GM12878 (cell line): ENCODE measurements at places on chromosomes 16 and 17. TPM values are rescaled to one million over a fixed set of nuclear protein-coding genes. Genes with fewer than 3 reads are reported as not detected.

The NOG gene
- 0.10 TPM in 1 of 2 replicates, not detected in the other for total RNA-seq

The CIBAR2 gene
- total RNA-seq: not detected in 2 replicates

The CHD9 gene
- total RNA-seq: 41.6 and 50.3 TPM in 2 replicates

The LPO gene
- total RNA-seq: not detected in 2 replicates

The TBC1D3H gene
- total RNA-seq: not detected in 2 replicates

The ZG16 gene
- total RNA-seq: not detected in 2 replicates

The TPSD1 gene
- total RNA-seq: not detected in 2 replicates

The ALDH3A1 gene
- not detected in 2 replicates for total RNA-seq

The GFAP gene
- not detected in 2 replicates for total RNA-seq

The EVI2B gene
- 51.0 and 52.7 TPM in 2 replicates for total RNA-seq

The CHST6 gene
- 1.9 and 2.5 TPM in 2 replicates for total RNA-seq

The FAM117A gene
- 21.2 and 24.8 TPM in 2 replicates for total RNA-seq

- H3K4me1 ChIP-seq: no peaks in the 10 kb centered on the region
- H3K4me3 ChIP-seq: no peak overlapping the region
- H3K27me3 ChIP-seq: no peaks in the 10 kb centered on the region; the same call in 1 of the 2 replicates
- no peaks in the 10 kb centered on the region for H3K36me3 ChIP-seq
- no peak overlapping the region for H3K27ac ChIP-seq
Measured at GRCh38 chr17:57778306-57778705, 33.2 kb upstream of the CCDC182 start.

DNA sequence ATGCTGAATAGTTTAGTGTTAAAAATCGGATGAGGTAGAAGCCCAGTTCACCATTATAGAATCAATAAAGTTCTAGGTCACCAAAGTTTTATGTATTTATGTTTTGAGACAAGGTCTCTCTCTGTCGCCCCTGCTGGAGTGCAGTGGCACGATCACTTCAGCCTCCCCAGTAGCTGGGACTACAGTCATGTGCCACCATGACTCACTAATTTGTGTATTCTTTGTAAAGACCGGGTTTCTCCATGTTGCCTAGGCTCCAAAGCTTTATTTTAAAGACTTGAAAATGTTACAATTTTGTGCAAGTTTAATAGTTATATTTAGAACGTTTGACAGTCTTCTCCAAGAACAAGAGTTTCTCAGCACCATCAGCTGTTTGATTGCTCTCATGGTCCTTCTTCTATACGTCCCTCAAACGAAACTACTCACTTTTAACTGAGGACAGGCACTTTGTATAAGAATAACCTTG lies 32.1 kb downstream of the NDE1 start:
- H3K4me1 ChIP-seq: no peaks in the 10 kb centered on the region
- DNase-seq: no peak
- no peak overlapping the region for H3K27ac ChIP-seq
- no peak overlapping the region for H3K4me3 ChIP-seq
- peaks cover 55% of the 10 kb centered on the region for H3K36me3 ChIP-seq

DNA sequence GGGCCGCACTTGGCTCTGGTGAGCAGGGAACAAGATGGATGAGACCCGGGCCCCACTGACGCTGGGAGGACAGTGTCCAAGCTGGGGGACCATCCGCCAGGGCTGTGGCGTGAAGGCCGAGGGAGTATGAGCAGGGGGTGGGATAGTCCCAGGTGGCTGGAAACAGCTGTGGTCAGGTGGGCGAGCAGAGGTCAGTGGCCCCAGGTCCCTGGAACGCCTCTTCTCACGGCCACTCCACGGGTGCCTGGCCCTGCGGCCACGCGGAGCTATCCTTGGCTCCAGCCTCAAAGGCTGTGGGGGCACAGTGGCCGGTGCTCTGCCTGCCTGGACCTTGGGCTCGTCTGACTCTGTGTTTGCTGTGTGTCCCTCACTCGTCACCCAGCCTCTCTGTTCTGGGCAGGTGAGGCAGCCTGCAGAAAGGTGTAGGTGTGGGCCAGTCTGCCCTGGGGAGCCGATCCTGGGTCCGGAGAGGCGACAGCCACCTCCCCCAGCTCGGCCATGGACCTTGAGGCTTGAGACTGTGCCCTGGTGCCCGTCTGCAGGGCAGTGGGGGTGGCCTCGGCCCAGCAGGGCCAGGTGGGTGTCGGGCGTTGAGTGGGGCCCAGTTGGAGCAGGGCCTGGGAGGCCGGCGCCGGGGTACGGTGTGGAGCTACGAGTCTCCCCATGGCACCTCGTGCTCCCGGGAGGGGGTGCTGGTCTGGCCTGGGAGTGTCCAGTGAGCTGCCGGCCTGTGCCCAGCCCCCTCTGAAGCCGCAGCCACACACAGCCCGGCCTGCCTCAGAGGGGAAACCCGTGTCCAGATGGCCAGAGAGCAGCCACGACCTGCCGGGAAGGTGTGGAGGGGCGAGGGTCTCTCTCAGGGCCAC lies 10.0 kb downstream of the CACNA1H start:
- no peak for DNase-seq
- H3K36me3 ChIP-seq: no peaks in the 10 kb centered on the region
- no peaks in the 10 kb centered on the region for H3K27me3 ChIP-seq
- H3K4me1 ChIP-seq: no peaks in the 10 kb centered on the region

DNA sequence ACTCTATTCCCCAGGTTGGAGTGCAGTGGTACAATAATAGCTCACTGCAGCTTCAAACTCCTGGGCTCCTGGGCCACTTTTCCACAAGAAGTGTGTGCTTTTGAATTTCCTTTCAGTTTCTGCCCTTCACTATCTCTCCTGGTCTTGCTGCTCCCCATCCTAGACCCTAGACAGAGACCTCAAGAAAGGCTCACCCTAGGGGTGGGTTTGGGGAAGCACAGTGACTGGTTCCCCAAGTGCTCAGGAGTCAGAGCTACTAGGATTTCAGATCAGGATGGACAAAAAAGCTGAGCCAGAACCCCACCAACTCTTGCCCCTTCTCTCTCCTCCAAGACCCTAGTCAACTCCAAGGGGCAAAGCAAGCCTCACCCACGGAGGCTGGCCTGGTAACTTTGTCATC lies 1.6 kb upstream of the SEBOX start:
- DNase-seq: no peak
- H3K36me3 ChIP-seq: no peaks in the 10 kb centered on the region
- H3K4me3 ChIP-seq: no peak overlapping the region
- no peaks in the 10 kb centered on the region for H3K27me3 ChIP-seq

GRCh38 chr17:31523862-31524730 lies 132.6 kb downstream of the RAB11FIP4 start:
- peaks cover 10% of the 10 kb centered on the region for H3K36me3 ChIP-seq
- no peak overlapping the region for H3K27ac ChIP-seq
- no peak for DNase-seq
- H3K4me1 ChIP-seq: no peaks in the 10 kb centered on the region; the same call in 1 of the 2 replicates
- H3K27me3 ChIP-seq: no peaks in the 10 kb centered on the region
- no peak overlapping the region for H3K4me3 ChIP-seq

GRCh38 chr16:78929841-78930240 lies 670.7 kb downstream of the MAF start:
- no peak overlapping the region for H3K4me3 ChIP-seq
- no peaks in the 10 kb centered on the region for H3K4me1 ChIP-seq
- H3K36me3 ChIP-seq: no peaks in the 10 kb centered on the region
- no peak for DNase-seq
- H3K27ac ChIP-seq: no peak overlapping the region

DNA sequence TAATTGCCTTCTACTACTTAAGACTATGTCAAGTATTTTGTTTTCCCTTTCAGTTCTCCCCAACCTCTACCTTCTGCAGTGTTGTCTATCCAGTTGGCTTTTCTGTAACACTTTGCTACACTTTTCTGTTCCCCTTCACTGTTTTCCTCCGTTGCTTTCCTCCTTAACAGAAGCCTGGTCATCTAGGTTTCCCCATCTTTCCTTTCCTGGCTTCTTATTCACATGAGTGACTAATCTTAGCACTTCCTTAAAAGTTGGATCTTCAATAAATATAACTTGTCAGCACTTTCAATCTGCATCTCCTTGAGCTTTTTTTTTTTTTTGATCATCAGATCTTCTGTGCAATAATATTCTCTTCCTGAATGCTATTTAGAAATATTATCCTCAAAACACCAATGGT lies 2.8 kb upstream of the SLFN11 start:
- peaks cover 3% of the 10 kb centered on the region; the same call in 1 of the 2 replicates for H3K4me1 ChIP-seq
- no peak overlapping the region for H3K4me3 ChIP-seq

DNA sequence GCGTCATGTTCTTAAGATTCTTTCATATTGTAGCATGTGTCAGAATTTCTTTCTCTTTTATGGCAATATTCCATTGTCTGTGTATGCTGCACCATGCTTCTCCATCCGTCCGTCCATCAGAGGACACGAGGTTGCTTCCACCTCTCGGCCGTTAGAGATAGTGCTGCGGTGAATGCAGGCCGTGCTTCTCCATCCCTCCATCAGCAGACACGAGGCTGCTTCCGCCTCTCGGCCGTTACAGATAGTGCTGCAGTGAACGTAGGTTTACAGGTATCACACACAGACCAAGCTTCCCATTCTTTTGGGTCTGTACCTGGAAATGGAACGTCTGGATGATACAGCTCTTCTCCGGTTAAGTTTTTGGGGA lies 113.5 kb downstream of the CMIP start:
- H3K36me3 ChIP-seq: no peaks in the 10 kb centered on the region; the same call in 1 of the 2 replicates
- H3K4me3 ChIP-seq: no peak overlapping the region
- H3K27ac ChIP-seq: no peak overlapping the region
- DNase-seq: no peak
- no peaks in the 10 kb centered on the region for H3K4me1 ChIP-seq

DNA sequence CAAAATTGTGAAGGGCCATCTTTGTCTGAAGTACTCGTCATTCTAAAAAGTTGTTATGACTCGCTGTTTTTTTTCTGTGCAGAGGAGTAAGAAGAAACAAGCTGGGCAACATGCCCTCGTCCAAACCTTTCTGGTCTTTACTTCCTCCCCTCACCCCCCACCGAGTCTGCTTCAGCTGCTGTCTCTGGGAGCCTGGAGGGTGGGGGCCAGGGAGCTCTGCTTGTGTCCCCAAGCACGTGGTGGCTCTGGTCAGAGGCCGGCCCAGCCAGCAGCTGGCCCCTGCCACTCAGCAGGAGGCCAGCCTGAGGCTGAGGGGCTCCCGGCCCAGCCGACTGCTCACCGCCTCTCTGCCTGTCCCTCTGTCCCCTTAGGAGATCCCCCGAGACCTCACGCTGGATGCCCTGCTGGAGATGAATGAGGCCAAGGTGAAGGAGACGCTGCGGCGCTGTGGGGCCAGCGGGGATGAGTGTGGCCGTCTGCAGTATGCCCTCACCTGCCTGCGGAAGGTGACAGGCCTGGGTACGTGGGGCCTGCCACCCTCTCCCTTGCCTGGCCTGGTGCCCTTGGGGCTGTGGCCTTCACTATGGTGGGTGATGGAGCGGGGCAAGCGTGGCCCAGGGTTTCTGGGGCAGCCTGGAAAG lies 53.7 kb upstream of the LGALS9 start:
- peaks cover 30% of the 10 kb centered on the region for H3K4me1 ChIP-seq
- DNase-seq: no peak
- no peak overlapping the region for H3K27ac ChIP-seq
- peaks cover 12% of the 10 kb centered on the region for H3K36me3 ChIP-seq

DNA sequence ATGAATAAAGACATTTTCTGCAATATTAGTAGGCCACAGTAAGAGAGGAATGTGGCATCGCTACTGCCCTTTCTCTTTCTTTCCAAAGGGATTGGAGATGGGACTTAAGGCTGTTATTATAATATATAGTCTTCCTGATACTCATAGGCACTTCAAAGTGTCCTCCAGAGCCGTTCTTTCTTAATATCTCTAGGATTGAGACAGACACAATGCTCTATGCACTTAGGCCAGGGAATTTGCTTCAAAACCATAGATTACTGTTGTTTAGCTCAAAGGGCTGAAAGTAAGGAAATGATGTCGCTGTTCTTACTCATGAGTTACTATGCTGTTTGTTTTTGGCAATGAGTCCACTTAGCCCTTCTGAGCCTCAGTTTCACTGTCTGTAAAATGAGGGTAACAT lies 590.5 kb downstream of the CDH11 start:
- no peaks in the 10 kb centered on the region for H3K36me3 ChIP-seq
- no peak for DNase-seq

GRCh38 chr17:2394775-2395201 lies 6.1 kb downstream of the MNT start:
- H3K36me3 ChIP-seq: no peaks in the 10 kb centered on the region; the same call in 1 of the 2 replicates
- peaks cover 32% of the 10 kb centered on the region for H3K4me1 ChIP-seq
- DNase-seq: no peak
- H3K27ac ChIP-seq: no peak overlapping the region

DNA sequence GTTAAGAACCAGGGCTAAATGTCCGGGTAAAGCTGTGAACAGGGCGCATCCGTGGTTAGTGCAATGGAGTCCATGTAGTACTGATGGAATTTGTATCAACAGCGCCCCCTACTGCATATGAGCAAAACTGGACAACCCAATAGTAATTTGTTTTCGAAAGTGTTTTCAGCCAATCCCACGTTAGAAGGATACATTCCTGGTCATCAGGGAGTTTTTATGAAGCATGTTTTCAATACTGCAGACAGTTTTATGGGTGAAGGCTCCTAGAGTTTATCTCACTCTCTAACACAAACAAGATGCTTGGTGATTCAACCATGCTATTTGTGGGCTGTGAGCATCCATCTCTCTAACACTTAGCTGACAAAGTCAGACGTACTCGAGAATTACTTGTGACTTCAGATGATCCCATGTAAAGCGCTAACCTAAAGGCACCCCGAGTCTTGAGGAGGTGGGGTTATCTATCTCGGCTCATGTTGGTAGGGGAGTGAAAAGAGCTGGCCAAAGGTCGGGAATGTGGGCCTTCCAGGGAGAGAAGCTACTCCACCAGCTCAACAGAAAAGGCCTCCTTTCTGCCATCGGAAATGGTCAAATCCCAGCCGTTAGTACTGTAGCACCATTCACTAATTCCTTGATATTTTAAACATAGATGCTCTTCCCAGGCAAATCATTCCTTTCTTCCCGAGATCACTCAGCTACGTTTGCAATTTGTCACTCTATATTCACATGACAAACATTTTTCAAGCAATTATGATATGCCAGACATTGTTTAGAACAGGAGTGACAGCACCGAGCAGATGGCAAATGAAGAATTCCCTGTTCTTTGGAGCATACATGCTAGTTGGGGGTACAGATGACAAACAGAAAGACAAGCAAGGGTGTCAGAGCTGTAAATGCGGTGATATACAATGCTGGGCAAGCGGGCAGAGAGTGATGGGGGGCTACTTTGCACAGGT lies 46.9 kb upstream of the HNF1B start:
- H3K27me3 ChIP-seq: no peaks in the 10 kb centered on the region
- H3K4me3 ChIP-seq: no peak overlapping the region
- DNase-seq: no peak
- no peaks in the 10 kb centered on the region for H3K4me1 ChIP-seq

- no peak overlapping the region for H3K4me3 ChIP-seq
- H3K36me3 ChIP-seq: no peaks in the 10 kb centered on the region
- no peak for DNase-seq
- no peak overlapping the region for H3K27ac ChIP-seq
- no peaks in the 10 kb centered on the region for H3K27me3 ChIP-seq
Measured at GRCh38 chr17:75124041-75124818, 7.3 kb downstream of the NT5C start.

- H3K4me1 ChIP-seq: no peaks in the 10 kb centered on the region
- no peak overlapping the region for H3K4me3 ChIP-seq
- DNase-seq: no peak
- H3K36me3 ChIP-seq: no peaks in the 10 kb centered on the region
- H3K27ac ChIP-seq: no peak overlapping the region
- H3K27me3 ChIP-seq: no peaks in the 10 kb centered on the region
Measured at GRCh38 chr16:59205403-59205802, 471.3 kb upstream of the GOT2 start.

- H3K4me3 ChIP-seq: no peak overlapping the region
- DNase-seq: no peak
- H3K27me3 ChIP-seq: no peaks in the 10 kb centered on the region
- no peaks in the 10 kb centered on the region for H3K4me1 ChIP-seq
Measured at GRCh38 chr17:14918540-14918939, 346.6 kb downstream of the PMP22 start.

- H3K4me3 ChIP-seq: no peak overlapping the region
- no peaks in the 10 kb centered on the region for H3K36me3 ChIP-seq
- H3K27me3 ChIP-seq: no peaks in the 10 kb centered on the region
- H3K4me1 ChIP-seq: no peaks in the 10 kb centered on the region; the same call in 1 of the 2 replicates
- DNase-seq: no peak
- no peak overlapping the region for H3K27ac ChIP-seq
Measured at GRCh38 chr17:41653892-41654677, 29.7 kb upstream of the KRT17 start.
